ENCODE measurements at places on chromosomes 1 and 21.

DNA sequence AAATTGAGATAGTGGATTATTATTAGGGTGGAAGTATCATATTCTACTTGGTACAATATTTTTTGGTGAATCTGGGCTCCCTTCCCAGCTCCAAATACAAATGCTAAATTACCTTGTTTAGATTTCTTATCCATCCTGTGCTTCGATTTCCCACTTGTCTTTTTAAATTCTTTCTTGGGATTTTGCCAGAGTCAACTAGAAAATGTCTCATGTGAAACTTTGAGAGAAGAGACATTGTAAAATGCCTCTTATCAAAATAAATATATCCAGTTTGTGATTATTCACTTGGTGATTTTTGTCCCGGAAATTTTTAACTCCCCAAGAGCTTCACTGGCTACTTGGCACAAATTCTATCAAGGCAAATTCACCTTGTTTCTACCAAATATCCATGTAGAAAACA, 202.0 kb downstream of the FMN2 start:
- DNase-seq = no peak

DNA sequence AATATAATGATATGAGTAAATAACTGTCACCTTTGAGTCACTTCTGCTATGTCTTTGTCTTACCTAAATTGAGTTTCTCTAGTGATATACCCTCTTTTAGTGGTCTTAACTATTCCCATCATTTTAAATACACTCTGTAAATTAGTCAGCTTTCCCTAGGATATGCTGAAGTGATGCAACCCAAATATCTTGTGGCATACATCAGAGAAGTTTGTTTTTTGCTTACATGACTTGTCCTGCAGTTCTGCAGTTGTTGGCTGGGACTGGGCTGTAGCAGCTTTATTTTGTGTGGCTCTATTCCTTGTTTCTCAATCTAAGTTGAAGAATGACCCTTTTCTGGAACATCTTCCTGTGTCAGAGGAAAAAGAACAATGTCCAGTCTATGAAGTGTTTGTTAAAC, 76.4 kb downstream of the TTC3 start:
- peak; percentile 88 for DNase-seq

- DNase-seq = no peak
Measured at GRCh38 chr1:200198236-200198635, 170.7 kb downstream of the NR5A2 start.

DNA sequence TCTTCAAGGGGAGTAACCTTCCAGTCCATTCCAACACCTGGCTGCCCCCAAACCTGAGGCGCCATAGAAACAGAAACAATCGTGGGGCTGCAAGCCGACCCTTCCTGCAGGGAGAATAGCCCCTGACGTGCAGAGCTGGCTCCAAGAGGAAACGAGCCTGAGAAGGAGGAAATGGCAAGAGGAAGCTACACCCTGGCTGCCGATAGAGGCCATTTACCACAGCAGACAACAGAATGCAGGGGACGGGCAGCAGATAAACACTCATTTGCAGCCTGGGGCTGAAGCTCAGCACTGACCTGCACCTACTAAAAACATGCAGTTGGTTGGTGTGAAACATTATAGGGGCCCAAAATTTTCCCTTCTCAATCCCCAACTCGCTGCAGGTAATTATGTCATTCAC, 8.7 kb upstream of the TDRD10 start:
- DNase-seq = no peak

DNA sequence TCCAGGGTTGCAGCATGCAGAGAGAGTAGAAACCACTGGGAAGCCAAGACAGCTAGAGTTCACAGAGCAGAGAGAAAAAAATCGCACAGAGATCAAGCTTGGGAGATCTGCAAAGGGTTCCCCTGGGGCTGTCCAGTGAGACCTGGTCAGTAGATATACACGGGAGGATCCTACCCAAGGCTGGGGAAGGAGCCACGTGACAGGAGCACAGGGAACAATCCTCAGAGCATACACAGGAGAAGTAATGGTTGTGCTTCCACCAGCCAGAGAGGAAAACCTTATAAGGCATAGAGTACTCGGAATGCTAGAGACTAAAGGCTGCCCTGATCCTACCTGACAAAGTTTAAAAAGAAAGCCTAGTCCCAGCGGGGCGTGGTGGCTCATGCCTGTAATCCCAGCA, 53.9 kb downstream of the GABPA start:
- no peak for DNase-seq

DNA sequence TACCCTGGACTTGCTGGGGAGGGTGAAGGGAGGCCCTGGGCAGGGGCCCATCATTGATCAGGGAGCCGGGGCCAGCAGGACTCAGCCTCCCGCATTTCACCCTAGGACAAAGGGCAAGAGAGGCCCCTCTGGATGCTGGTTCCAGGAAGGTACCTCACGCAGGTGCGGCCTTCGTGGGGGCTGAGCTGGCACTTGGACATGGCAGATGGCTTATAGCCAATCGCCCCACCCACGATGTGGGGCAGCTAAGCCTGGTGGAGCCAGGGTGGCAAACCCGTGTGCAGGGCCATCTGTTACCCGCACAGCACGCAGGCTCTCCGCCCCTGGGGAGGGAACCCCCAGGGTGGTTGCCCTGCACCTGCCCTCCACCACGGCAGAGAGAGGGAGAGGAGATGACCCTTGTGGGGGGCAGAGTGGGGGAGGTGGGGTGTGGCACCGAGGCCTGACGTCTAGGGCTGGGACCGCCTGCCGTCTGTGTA, 2.5 kb downstream of the TFF3 start:
- DNase-seq = no peak

DNA sequence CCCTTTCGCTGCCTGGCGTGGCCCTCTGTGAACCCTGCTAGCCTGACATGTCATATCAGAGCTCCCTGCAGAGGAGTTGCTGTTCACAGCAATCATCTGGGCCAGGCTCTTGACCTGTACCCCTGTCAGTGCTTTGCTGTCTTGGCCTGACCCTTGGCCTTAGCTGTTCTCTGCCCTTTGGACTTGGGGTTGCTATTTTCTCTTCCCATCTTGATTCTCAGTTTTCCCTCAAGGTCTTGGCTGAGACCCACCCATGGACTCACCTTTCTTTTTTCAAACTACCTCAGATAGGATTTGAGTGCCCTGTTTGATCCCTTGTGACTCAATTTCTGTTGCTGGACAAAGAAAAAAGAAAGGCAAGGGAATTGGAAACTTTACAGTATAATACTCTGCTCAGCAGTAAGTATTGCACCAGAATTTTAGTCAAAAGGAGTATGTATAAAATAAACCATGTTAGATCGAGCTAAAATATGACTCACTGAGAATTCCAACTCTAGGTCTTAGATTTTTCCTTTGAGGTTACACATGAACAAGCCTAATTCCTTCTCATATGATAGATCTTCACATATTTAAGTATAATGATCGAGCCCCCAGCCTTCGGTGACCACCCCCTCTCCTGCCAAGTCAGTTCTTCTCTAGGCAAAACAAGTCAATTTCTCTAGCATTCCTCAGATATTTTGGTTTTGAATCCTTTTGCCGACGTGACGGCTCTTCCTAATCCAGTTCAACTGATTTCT, 110.5 kb downstream of the NGF start:
- DNase-seq = peak; percentile 90

DNA sequence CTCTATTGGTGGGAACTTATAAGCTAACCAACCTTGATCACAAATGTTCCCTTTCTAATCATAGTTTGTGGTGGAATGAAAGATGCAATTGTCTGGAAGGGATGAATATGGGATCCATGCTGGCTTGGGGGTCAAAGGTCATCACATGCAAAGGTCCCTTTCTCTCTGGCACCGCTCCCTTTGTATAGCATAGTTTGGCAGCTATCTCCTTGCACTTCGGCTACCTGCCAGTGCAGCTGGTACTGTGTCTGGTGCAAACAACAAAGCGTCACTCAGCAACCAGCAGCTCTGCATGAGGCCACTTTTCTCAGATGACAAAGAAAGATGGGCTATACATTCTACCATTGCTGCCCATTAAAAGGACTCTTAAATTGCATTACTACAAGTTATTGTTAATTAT, 188.2 kb upstream of the NFIA start:
- no peak for DNase-seq

DNA sequence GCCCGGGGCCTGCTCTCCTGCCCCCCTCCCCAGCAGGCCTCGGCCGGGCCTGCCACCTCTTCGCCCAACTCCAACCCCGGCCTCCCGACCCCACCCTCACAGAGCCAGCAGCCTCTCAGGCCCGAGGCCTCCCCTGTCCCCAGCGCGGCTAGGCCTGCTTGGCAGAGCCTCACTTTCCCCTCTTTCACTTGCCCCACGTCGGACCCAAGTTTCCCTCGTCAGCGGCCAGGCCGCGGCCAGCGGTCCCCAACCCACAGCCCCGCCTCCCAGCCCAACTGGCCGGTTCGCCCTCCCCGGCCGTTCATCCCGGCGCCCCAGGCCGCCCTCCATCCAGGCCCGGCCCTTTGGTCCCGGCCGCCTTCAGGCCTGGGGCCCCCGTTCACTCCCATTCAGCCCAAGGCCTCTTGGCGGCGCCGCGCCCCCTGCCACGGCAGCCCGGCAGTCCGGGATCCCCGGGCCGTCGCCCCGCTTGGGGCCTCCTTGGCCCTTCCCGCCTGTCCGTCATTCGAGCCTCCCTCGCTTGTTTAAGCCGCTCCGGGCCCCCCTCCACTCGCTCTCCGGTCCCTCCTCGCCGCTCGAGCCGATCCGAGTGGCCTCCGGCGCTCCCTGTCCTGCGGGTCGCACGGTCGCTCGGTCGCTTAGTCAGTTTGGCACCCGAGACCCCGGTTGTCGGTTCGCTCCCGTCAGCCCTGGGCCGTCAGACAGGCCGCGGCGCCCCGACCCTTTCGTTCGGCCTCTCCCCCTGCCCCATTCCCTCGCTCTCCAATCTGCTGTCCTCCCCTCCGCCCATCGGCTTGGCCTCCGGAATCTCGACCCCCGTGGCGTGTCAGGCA, 1.4 kb downstream of the LRRC41 start:
- DNase-seq = peak; percentile 68

DNA sequence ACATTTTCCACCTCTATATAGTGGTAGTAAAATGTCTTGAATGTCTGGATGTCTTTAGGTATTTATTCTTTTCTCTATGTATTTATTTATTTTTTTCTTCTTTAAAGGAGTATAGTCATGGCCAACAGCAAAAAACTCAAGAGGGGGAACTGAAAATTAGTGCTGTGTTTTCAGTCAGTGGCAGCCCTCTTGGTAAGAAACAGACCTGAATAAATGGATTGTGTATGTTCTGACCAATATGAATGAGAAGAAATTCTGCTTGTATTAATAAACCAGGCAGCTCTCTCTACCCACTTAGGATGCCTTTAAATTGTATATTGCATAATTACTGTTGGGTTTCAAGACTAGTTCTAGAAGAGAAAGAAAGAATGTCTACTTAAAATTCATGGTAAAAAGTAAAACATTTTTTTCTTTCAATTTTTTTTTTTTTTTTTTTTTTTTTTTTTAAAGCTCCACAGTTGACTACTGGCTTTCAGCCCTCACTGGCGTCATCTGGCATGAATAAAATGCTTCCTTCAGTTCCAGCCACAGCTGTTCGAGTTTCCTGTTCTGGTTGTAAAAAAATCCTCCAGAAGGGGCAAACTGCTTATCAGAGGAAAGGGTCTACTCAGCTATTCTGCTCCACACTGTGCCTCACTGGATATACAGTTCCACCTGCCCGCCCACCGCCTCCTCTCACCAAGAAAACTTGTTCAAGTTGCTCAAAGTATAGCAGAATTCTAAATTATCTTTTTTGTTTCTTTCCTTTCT, 101.6 kb downstream of the ZMYM4 start:
- DNase-seq = peak; percentile 84

GRCh38 chr1:108107658-108108057, 92.5 kb downstream of the SLC25A24 start:
- DNase-seq = peak; percentile 47

DNA sequence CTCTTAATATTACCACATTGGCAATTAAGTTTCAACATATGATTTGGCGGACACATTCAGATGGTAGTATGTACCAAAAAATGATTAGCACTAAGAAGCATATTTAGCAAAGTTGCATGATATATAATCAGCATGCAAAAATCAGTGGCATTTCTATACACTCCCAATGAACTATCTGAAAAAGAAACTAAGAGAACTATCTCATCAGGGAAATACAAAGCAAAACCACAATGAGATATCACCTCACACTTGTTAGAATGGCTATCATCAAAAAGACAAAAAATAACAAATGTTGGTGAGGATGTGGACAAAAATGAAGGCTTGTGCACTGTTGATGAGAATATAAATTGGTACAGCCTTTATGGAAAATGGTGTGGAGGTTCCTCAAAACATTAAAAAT, 31.4 kb upstream of the DENND1B start:
- no peak for DNase-seq

- DNase-seq = no peak
Measured at GRCh38 chr1:113683384-113684152, 75.7 kb downstream of the PHTF1 start.

All from AG10803 (cell line).